ENCODE measurements at places on chromosomes 13 and 19.

GRCh38 chr13:75993823-75994222, 357.7 kb downstream of the LMO7 start:
- no peak for DNase-seq

DNA sequence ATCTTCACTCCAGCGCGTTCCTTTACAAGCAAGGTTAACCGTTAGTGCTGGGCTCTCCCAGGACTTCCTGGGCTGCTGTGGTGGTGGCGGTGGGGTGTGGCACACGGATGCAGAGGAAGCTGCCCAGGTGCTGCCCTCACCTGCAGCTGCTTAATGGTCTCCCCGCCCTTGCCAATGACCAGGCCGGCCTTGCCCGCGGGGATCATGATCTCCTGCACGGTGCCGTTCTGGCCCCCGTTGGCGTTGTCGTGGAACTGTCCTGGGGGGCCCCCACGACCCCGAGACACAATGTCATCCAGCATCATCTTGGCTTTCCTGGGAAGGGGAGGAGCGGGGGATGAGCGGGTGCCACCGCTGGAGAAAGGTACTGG, 6.1 kb downstream of the KHSRP start:
- DNase-seq, result no peak

- no peak for DNase-seq
Measured at GRCh38 chr19:47493378-47494210, 9.6 kb upstream of the KPTN start.

GRCh38 chr19:14369399-14370168, 11.7 kb upstream of the ADGRE5 start:
- peak; percentile 65 for DNase-seq

DNA sequence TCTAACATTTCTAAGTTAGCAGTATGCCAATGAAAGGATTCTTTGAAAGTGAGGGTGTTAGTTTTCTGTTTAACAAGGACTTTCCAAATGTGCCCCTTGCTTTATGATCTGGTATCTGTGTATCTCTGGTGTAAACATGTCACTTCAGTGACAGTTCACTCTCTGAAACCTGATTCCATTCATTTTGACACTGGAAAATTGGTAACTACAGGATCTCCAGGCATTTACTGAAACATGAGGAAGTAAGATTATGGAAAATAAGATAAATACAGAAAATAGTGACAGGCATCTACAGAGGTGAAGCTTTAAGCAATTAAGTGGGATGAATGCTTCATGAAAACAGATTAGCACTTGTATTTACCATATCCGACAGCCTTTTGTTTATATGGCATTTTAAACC, 101.6 kb upstream of the MYO16 start:
- DNase-seq, result no peak

- DNase-seq, result no peak
Measured at GRCh38 chr13:33058776-33059327, 42.6 kb downstream of the KL start.

DNA sequence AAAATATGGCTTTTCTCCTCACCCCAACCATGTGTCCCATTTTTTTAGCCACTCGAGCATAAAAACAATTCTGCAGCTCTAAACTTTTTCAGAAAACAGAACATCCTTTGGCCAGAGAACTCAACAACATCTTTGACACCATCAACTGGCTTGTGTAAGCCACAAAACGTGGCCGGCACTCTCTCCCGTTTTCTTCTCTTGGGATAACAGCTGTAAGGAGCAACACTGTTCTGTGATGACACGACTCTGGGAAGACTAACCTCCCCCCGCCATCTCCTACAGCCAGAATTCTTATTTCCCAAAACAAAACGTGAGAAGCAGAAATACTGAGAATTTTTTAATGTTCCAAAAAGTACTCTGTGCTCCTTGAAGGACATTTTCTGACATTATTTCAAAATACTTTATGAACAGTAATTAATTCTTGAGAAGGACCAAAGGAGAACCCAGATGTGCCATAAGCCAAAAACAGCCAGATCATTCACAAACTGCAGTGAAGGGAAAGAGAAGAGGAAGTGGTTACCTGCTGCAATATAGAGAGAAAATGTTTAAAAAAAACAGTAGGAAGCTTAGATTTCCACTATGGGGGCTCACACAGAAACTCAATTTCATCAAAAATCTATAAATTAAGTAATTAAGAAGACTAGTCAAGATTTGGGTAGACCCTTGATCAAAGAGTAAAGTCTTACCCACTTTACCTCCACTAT, 25.8 kb downstream of the COL4A1 start:
- DNase-seq, result no peak

GRCh38 chr13:110447058-110447511, 114.4 kb downstream of the RAB20 start:
- no peak for DNase-seq

DNA sequence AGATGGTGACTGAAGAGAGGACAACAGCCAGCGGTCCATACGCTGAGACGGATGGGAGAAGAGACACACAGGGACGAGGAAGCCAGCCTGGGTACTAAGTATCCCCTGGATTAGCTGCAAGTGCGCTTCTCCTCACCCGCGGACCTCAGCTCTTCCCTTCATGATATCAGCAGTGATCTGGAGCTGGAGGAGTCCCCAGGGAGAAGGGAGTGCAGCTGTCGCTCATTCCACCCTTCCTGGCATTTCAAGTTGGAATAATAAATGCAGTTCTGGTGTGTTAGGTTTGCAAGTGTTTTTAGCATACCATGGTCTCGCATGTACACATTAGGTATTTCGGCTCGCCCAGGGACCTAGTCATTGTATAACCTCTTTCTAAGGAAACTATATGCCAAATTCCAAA, 88.5 kb upstream of the C1QTNF9B start:
- no peak for DNase-seq

GRCh38 chr13:112831196-112831595, 137.8 kb upstream of the MCF2L start:
- no peak for DNase-seq

DNA sequence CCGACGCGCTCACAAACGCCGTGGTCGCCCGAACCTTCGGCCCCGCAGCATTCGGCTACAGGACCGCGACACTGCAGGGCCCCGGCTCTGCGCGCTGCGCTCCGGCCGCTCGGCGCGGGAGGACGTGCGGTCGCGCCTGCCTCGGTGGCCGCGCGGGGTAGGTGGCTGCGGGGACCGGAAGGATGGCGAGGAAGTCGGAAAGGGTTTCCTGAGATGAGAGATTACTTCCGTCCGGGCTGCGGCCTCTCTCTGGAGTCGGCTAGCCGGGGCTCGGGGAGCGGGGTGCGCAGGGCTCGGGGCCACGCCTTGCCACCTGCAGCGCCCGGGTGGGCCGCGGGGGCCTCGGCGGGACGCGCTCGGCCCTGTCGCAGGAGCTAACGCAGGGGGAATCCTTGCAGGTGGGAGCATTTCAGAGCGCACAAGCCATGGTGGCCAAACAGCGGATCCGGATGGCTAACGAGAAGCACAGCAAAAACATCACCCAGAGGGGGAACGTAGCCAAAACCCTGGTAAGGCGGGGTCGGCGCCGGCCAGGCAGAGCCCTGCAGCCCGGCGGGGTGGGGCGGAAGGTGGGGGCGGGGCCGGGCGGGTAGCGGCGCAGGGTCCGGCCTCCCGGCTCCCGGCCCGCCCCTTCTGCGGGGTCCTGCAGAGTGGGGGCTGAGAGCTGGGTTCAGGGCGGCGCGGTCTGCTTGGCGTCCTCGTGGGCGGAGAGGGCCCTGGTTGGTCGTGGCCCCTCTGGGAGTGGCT, at the start of gene SERP2:
Gene SERP2 (plus strand): TSS at position 224 of the 747 bp plus-strand sequence. CDS start 202 bp downstream, at position 426.
- peak; percentile 75 for DNase-seq

DNA sequence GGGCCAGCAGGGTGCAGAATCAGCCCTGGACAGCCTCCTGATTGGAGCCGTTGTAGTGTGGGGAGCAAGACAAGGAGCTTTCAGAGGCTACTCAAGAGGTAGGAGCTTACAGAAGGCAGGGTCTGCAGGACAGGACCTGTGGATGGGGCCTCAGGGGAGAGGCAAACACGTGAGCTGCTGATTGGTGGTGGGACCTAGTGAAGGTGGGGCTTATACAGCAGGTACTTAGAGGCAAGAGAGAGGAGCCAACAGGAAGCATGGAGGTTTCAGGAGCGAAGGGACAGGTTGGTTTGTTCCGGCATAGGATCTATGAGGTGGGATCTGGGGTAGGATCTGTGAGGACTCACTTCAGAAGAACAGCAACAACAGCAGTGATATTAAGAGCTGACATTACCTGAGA, 32.4 kb downstream of the ZSWIM4 start:
- DNase-seq, result no peak

- no peak for DNase-seq
Measured at GRCh38 chr19:2039089-2039958, 11.7 kb downstream of the MKNK2 start.

DNA sequence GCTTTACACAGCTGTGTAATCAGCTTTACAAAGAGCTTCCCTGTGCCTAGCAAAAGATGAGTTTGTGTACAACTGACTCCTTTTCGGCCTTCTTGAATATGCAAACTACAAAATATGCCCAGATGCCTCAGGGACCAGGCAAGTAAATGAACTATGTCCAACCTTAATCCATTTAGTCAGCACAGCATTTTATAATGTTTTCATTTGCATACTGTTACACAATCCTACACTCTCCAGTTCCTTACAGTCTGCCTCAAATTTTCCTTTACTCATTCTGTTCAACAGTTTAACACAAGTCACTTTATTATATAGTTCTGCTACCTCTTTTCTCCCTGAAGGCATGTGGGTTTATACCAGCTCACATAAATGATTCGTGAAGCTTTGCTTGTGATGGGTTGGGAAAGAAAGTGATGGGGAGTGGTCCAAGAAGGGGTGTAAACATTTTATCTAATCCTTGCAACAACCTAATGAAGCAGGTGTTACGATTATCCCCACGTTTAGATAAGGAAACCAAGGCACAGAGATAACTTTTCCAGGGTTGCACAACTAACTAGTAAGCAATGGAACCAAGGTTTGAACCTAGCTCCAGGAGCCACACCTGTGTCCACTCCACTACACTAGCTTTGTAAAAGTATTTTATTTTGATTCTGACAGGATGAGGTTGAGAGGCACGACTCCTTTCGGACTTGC, 3.3 kb upstream of the USP12 start:
- no peak for DNase-seq

DNA sequence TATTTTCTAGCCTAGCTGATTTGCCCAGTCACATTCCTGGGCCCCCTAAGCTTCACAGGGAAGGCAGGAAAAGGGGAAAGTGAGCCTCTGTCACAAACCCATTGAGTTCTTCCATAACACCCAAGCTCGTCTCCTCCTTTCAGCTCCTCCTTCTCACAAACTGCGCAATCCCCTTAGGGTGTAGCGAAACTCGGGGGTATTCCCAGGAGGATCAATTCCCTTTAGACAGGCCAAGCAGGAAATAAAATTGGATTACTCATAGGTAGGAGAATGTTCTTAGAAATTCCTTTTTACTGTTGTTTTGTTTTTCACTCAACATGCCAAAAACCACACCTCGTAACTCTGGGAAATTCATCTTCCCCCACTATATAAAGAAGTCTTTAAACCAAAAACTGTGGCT, 139.3 kb downstream of the IRS2 start:
- DNase-seq, result no peak

DNA sequence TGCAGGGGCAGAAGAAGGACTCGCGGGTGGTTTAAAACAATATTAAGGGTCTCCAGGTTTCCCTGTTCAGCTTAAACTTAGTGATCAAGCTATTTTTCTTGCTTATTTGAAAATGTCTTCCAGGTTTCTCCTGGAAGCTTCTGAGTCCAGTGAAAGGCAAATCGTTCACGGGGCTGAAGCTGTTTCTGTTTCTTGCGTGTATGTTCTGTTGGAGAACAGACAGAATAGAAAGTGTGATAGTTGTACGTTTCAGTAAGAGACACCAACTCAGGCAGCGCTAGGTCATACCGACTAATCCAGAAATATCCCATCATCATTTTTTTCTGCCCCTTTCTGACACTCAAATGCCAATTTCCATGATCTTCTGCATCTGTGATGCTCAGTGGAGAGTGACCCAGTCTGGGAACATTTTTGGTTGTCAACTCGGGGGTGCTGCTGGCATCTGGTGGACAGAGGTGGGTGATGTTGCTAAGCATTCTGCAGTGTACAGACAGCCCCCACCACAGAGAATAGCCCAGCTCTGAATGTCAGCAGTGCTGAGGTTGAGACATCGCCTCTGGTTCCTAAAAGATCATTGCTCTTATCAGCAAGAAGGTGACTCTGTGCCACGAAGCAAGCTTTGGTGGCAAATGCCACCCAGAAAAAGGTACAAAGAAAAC, 4.3 kb downstream of the KLF2 start:
- DNase-seq, result peak; percentile 71

- DNase-seq, result no peak
Measured at GRCh38 chr19:41309180-41310032, 566 bp upstream of the CCDC97 start.

DNA sequence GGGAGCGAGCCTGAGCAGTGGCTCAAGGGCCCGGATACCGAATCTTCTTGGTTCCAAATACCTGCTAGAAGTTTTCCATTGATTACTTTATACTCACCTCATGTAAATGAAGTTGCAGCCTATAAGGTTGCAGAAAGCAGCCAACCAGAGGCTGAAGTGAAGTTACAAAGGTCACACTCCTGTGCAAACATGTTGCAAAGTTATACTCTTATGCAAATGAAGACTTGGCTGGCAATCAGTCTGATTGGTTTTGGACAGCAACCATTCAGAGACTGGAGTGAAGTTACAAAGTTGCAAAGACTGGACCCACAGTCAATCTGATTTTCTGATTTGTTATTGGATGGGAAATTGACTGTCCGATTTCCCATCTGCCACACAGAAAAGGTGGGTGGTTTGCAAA, 152.5 kb downstream of the GGACT start:
- no peak for DNase-seq

DNA sequence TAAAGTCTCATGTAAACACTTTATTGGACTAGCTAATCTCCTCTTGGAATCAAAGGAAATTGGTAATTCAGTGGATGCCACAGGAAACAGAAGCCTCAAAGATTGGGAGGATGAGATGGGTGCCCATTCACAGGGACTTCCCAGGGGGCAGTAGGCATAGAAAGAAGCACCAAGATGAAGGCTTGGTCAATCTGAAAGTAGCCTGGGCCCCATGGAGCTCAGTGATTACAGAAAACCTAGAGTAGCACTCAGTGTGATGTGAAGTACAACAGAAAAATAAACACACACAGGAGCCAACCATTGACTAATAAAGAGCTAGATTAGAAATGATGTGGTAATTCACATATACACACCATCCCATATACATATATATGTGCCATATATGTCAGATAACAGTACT, 560.6 kb downstream of the TBC1D4 start:
- DNase-seq, result no peak

Measured in right forelimb (tissue), 1 donor.